ENCODE measurements at places on chromosomes 1 and 21.

- no peak for DNase-seq
These were observed 458.3 kb downstream of the LMO4 start for GRCh38 chr1:87786861-87787545.

GRCh38 chr1:206834711-206835110 is 30.7 kb upstream of the IL20 start:
- no peak for DNase-seq

- DNase-seq = peak; percentile 37
These were observed 25.9 kb upstream of the DNAJC11 start for GRCh38 chr1:6727535-6727934.

DNA sequence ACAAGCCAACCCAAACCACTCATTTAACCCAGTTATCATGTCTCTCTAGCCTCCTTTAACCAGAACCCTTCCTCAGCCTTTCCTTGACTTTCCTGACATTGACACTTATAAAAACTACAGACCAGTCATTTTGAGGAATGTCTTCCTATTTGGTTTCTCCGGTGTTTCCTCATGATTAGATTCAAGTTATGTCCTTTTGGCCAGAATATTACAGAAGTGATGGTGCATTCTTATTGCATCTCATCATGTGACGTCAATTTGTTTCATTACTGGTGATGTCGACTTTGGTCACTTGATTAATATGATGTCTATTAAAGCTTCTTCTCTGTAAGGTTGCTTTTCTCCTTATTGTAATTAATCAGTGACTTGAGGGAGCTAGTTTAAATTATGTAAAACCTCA is 6.1 kb upstream of the RCSD1 start:
- no peak for DNase-seq

- DNase-seq = no peak
These were observed 2.1 kb upstream of the CD58 start for GRCh38 chr1:116572771-116573430.

GRCh38 chr1:32195972-32196823 is 4.2 kb upstream of the CCDC28B start:
- DNase-seq = no peak

DNA sequence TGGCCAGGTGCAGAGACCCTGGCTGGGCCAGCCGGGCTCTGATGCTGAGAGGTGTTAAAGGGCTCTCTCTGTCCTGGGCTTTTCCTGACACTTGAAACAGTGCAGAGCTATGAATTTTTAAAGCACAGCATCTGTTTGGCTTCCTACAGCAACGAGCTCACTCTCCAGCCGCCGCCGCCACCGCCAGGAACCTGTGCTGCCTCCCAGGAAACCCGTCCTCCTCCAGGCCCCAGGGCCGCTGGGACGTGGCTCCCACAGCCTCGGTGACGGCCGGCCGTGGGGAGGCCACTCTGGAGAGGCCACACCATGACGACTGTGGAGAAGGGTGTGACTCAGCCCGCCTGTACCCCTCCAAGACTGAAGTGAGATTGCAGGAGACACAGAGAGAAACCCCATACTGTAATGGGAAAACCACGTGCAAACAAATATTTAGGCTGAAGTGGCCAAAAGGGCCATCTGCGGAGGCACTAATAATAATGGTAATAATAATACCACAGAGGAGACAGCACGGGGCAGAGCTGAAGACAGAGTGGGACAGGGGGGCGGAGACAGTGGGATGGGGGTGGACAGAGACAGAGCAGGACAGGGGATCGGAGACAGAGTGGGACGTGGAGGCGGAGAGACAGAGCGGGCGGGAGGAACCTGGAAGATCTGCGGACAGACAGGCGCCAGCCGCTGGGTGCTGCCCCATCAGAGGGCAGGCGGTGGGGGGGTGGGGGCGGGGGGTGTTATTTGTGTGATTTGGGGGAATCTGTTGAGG is 139.2 kb downstream of the CASZ1 start:
- no peak for DNase-seq

GRCh38 chr1:244962130-244962529 is 97.8 kb upstream of the HNRNPU start:
- DNase-seq = no peak

GRCh38 chr21:31287201-31287600 is 56.9 kb downstream of the TIAM1 start:
- no peak for DNase-seq

DNA sequence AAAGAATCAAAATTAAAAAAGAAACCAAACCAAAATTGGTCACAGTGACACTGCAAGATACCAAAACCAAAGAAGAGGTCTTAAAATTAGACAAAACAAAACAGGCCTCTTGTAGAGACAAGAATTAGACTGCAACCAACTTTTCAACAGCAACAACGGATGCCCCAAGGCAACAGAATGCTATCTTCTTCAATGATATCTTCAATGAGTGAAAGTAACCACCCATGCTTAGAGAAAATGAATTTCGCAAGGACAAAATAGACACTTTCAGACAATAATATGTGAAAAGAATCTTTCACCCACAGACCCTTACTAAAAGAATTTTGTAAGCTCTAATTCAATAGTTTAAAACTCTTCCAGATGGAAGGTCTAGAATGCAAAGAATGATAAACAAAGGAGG is 41.7 kb downstream of the USP48 start:
- no peak for DNase-seq

DNA sequence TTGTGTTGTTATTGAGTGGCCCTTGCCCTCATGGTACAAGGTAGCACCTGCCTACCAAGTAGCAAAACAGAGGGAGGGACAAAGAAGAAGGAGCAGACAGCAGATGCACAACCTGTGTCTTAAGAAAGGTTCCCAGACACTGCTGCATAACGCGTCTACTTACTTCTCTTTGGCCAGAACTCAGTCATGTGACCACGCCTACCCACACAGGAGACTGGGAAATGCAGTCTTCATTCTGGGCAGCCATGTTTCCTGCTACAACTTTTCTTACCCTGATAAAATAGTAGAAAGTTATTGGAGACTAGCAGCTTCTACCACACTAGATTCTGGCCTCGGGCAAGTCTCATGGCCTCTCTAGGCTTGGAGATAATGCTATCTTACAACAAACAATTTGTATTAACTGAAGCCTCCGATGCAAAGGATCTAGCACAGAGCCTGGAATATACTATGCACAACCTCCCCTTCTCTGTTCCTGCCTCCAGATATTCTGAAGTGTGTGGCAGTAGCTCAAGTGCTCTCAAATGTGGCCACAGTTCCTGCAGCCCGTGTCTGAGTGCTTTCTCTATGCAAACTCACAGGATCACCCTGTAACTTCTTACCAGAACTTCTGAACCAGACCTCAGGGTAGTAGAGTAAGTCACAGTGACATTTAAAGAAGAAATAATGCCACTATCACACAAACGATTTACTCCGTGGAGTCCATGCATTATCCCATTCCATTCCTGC is 34.1 kb upstream of the BTG2 start:
- DNase-seq = peak; percentile 45

DNA sequence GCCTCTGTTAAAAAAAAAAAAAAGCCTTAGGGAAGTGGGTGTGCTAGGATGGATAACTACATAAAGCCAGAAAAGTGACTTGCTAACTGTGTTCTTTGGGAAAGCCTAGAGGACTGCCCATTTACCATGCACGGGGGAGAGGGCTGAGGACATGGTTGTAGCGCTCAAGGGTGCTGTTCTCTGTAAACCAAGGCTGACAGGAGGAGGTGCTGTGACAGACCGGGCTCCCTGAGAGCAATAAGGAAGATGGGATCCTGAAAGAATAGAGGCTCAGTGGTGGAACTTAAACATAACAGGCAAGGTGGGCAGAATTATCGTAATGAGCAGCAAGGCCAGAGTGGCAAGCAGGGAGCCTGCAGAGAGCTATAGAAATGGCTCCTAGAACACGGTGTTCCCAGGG is 98.5 kb upstream of the DISP3 start:
- DNase-seq = no peak

DNA sequence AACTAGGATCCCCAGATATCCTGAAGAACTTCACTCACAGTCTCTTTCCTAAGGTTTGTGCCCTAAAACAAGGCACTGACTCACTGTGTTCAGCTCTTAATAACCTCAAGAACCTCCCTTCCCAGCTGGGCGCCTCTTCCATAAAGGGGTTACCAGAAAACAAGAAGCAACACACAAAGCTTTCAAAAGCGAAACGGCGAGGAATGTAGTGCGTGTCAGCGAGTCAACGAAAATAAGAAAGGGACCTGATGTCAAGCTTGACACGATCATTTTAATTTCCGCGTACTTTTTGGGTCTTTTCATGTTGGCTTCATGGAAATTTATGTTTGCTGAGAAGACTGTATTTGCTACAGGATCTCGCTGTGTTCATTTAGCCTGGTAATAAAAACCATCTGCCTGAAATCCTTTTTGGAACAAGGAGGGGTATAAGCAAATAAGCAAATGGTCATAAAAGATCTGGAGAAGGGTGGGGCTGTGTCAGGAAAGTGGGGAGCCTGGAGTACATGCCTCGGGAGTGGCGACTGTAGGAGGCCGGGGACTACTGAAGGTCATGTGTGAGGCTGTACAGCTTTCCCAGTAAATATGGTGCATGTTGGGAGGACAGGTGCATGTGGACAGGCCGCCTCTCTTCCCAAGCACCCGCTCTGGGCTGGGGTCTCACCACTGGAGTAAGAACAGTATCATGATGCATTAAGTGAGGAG is 11.4 kb upstream of the CLDN14 start:
- no peak for DNase-seq

- DNase-seq = no peak
These were observed 574.2 kb upstream of the ADGRL2 start for GRCh38 chr1:81226603-81226928.

- DNase-seq = no peak
These were observed 20.7 kb downstream of the DIPK1A start for GRCh38 chr1:92940541-92940940.

GRCh38 chr21:44829507-44830092 is 11.7 kb upstream of the SUMO3 start:
- DNase-seq = no peak

- DNase-seq = no peak
These were observed 50.6 kb downstream of the TNFRSF8 start for GRCh38 chr1:12113433-12114339.

DNA sequence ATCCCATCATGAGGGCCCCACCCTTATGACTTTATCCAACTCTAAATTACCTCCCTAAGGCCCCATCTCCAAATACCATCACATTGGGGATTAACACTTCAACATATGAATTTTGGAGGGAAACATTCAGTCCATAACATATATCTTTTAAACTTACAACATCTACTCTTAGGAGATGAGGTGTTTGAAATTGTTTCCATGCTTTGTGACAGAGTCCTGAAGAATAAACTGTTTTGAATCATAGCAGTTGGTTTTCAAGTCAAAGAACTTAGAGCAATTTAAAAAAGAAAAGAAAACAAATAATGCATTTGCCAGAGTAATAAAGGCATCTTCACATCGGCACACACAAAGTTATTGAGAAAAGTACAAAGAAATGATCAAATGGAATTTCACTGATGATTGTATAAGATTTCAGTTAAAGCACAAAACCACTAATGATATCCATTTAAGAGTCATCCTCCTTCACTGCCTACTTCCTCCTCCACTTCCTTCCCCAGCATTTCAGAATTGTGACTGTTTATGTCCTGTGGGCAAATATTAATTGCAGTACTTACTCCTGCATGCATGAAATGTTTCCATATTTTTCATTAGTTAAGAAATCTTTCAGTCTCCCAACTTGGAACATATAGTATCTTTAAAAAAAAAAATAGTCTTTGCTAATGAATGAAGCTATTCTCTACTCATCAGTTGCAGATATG is 202.0 kb downstream of the LRRC40 start:
- DNase-seq = no peak

GRCh38 chr1:220409771-220410595 is 118.0 kb upstream of the MARK1 start:
- DNase-seq = no peak

GRCh38 chr1:22132517-22133235 is 10.2 kb downstream of the WNT4 start:
- DNase-seq = no peak

DNA sequence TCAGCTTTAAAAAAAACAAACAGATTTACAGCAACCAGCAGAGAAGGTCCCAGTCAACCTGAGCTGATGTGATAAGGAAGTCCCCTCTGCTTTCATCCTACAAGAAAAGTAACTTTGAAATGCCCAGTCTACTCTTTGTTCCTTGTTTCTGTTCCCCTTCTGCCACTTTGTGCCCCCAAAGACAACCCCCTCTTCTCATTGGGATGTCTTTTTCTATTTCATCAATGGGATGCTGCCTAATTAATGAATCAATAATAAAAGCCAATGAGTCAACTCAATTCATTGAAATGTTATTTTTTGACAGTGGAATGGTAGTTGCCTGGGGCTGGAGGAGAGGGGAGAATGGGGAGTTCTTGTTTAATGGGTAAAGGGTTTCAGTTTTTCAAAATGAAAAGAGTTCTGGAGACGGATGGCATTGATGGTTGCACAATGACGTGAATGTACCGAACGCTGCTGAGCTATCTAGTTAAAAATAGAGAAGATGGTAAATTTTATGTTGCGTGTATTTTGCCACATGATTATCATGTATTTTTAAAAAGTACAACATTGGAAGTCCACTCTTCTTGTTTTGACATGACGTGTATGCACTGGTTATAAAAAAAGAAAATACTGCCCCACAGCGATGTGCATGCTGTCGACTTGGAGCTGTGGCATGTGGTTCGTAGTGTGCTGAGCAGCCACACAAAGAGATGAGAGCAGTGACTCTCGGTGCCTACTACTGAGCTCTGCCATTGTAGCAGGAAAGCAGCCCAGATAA is 22.4 kb upstream of the PADI2 start:
- no peak for DNase-seq

DNA sequence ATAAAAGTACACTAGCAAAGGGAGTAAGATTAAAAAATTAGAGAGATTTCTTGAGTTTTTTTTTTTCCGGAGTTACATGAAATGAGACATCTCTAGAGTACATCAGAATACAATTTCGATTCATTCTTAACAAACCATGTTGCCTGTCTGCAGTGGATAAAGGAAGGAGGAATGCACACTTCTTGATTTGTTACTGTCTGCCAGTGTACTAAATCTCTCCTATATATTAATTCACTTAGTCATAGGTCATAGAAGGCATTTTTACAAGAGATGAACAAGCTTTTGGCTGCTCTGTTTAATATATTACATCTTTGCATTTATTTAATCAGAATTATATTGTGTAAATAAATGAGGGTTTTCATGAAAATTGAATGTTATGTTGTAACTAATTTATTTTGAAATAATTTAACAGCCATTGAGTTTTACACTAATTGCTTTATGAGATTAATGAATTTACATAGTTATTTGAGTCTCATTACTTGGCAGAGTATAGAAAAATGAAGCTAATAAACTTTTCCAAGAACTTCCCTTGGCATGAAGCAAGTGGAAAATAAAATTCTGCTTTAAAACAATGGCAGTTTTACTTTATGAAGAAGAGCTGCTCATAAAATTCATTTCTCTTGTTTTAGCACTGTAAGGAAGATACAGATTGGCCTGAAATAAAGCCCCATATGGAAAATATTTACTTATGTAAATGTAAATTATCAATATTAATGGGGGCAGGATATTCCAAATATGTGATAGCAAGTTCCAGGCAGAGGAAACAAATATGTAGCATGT is 1284.7 kb downstream of the BRINP3 start:
- DNase-seq = no peak
